ENCODE measurements at places on chromosomes 5 and 9.

DNA sequence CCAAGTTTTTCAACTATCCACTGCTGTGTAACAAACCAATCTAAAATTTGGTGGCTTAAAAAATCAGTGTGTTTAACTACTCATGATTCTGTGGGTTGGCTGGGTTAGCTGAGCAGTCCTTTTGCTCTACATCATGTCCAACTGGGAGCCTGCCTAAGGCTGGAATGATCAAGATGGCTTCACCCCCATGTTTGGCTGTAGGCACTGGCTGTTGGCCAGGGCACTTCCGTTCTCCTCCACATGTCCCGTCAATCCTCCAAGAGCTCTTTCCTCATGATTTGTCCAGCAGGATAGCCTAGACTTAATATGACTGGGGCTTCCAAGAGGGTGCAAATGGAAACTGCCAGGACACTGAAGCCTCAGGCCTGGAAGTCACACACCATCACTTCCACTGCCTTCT, 17.0 kb upstream of the TSSK1B start:
- no peak for DNase-seq

- DNase-seq, result no peak
Measured at GRCh38 chr9:8168916-8169438, 369.4 kb upstream of the DMAC1 start.

- no peak for DNase-seq
Measured at GRCh38 chr5:148620696-148621095, 33.6 kb downstream of the HTR4 start.

DNA sequence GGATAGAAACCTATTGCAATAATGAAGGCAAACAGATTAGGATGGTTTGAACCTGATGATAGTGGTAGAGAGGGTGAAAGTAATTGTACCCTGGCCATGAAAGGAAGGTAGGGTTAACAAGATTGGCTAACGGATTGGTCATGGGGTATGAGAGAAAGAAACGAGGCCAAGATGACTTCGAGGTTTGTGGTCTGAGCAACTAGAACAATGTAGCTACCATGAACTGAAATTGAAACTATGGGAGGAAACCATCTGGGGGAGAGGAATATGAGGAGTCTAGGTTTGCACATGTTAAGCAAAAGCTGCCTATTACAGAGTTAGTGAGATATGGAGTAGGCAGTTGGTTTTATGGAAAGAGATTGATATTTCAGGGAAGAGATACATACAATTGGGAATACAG, 406.0 kb downstream of the PRELID2 start:
- DNase-seq, result no peak

GRCh38 chr5:180607861-180608571, 16.7 kb upstream of the SCGB3A1 start:
- no peak for DNase-seq

DNA sequence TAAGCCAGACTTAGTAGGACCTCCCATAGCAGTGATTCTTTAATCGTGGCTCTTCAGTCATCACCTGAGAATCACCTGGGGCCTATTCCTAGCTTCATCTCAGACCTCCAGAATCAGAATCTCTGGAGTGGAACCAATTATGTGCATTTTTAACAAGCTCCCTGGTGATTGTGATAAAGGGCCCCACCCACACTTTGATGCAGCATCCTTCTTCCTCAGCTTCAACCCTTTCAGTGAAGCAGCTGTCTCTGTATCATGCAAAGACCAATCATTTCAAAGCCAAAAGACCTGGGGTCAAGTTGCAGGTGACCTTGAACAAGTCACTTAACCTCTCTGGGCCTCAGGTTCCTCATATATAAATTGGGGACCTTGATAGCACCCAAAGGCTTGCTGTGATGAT, 17.1 kb downstream of the FBXO10 start:
- no peak for DNase-seq

GRCh38 chr5:67858471-67859031, 357.0 kb upstream of the PIK3R1 start:
- DNase-seq, result no peak

GRCh38 chr9:35341585-35341984, 148.3 kb upstream of the RUSC2 start:
- no peak for DNase-seq

- DNase-seq, result no peak
Measured at GRCh38 chr9:123460091-123460490, 104.1 kb downstream of the CRB2 start.

DNA sequence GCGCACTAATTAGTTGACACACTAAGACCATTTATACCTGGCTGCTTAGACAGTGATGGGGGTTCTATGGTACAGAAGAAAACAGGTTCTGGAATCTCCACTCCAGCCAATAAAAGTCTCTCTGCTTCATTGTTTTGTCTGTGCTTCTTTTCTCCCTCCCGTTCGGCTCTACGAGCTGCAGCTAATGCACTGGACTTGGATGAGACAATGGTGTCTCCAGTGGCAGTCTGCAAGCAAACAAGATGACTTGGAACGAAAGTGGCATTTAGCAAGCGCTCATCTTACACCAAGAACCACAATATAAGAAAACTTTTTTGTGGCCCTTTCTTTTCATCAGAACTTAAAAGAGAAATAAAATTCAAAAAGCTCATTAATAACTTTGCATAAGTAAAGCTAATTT, 30.2 kb downstream of the GFM2 start:
- no peak for DNase-seq

Data from BE2C (cell line).